NCI-H1417 (cell line): ENCODE measurements at places on chromosomes 16 and 17.
A peak's percentile ranks its signal among the peaks of the same experiment; 100 is the strongest.

DNA sequence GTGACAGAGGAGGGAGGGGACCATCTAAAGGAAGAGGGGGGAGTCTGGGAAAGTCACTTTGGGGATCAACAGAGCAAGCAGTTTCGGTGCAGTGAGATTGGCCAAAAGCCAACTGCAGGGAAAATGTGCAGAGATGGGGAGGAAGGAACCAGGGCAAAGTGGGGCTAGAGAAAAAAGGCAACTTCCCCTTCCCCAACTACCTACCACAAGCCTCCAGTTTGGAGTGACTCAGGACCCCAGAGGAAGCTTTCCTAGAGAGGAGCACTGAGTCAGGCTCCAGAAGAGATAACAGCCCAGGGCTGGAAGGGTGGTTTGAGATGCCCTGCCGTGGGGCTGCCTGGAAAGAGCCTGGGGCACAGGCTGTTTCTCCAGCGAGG, 6.9 kb upstream of the CD300LD start:
- DNase-seq, result no peak

GRCh38 chr17:43718544-43718943, 40.0 kb downstream of the SOST start:
- no peak for DNase-seq

DNA sequence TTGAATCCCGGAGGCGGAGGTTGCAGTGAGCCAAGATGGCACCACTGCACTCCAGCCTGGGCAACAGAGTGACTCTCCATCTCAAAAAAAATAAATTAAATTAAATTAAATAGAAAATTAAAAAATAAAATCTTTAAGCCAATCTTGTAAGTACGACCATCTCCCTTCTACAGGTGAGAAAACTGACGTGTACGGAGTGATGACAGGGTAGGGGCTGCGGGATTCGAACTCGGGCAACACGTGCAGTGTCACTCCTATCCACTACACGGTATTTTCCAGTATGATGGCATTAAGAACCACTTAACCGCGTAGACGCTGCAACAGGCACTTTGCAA, 762 bp downstream of the WDR59 start:
- DNase-seq, result no peak

- DNase-seq, result no peak
Measured at GRCh38 chr17:19383681-19384470, 3.1 kb downstream of the MFAP4 start.

DNA sequence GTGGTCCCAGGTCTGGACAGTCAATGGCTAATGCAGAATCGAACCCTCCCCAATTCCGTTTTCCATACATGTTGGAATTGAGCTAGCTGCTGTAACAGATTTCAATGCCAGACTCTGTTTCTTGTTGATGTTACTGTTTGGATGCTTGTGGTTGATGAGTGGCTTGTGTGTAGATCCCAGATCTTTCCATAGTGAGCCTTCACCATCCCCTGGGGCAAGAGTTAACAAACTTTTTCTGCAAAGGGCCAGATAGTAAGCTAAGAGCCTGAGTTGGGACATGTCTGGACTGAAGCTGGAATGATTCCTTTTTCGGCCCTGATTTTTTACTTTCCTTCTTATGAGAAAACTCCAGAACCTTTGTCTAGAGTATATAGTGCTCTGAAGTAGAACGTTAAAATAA, 296.3 kb downstream of the CPPED1 start:
- no peak for DNase-seq

DNA sequence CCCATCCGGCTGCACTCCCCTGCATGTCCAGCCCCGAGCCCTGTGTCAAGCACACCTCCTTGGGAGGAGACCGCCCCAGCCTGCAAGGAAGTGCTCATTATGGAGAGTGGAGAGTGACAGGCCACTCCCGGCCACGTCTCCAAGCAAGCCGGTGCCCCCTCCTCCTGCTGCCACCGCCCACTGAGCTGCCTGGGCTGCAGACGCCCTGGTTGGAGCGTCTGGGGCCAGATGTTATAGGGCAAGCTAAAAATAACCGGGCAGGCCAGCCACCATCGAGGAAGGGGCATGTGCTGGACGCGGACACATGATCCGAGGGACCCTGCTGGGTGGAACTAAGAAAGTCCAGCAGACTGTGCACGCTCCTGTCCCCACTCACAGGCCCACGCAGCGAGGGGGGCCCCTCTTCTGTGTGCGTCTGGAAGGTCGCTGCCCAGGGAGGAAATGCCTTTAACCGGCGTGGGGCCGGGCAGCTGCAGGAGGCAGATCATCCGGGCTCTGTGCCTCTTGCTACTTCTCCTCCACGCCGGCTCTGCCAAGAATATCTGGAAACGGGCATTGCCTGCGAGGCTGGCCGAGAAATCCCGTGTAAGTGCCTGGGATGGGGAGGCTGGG, at the start of gene WFDC1:
TSS of gene WFDC1 (plus strand) at position 348 of the 612 bp plus-strand sequence. CDS start at position 442, 94 bp downstream.
- DNase-seq, result peak; percentile 58

- no peak for DNase-seq
Measured at GRCh38 chr17:66752411-66752810, 82.5 kb upstream of the CACNG5 start.

DNA sequence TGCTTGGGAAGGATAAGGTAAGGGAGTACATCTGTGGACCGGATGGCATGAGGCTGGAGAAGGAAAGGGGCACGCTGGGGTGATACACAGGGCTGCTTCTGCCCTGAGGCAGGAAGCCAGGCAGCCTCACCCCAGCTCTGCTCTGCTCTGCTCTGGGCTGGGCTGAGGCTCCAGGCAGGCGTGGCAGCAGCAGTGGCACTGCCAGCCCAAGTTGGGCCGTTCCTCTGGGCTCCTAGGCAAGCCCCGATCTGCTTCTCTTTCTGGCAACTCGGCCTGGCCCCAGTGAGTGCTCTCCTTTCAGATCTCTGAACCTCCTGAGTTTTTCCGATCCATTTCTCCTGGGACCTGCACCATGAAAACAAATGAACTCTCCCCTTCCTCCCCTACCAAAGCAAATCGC, 44.9 kb downstream of the VAC14 start:
- no peak for DNase-seq

GRCh38 chr16:27379919-27380318, 22.1 kb upstream of the IL21R start:
- no peak for DNase-seq

GRCh38 chr16:21076186-21076883, 74.3 kb downstream of the DNAH3 start:
- no peak for DNase-seq

- DNase-seq, result no peak
Measured at GRCh38 chr16:80150978-80151721, 389.6 kb upstream of the DYNLRB2 start.

DNA sequence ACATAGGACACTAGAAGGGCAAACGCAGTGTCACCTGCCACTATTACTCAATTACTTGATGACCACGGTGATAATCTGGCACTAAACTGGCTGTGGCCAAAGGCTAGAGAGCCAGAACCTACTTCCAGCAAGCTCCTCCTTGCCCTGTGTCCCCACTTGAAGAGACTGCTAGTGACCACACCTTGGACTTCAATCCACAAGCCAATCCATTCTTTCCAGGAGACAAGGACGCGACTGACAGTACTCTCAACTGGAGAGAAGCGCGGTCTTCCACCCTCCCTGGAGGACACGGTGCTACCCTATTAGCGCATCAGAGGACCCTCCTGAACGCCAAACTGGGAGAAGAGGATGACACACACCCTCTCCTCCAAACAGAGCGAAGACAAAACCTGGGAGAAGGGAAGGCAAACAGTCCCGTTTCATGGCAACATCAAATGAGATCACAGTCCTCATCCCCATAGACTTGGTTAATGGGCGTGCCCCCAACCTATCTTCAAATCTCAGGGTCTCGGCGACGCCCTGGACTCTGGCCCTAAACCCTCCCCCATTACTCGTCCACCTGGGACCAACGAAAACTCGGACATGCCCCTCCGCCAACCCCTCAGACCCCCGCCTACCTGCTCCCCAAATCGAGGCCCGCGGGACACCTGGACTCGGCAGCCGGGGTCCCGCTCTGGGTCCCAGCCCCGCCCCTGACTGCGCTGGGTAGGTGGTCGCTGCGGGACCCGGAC, 508 bp downstream of the FLCN start:
- DNase-seq, result no peak

GRCh38 chr16:54284931-54285413, 1.6 kb downstream of the IRX3 start:
- DNase-seq, result peak; percentile 60

GRCh38 chr16:66617728-66618127, 13.2 kb downstream of the CMTM3 start:
- no peak for DNase-seq

- no peak for DNase-seq
Measured at GRCh38 chr17:57234739-57235092, 21.6 kb upstream of the MSI2 start.

- no peak for DNase-seq
Measured at GRCh38 chr16:66484453-66485213, 57.5 kb downstream of the BEAN1 start.

DNA sequence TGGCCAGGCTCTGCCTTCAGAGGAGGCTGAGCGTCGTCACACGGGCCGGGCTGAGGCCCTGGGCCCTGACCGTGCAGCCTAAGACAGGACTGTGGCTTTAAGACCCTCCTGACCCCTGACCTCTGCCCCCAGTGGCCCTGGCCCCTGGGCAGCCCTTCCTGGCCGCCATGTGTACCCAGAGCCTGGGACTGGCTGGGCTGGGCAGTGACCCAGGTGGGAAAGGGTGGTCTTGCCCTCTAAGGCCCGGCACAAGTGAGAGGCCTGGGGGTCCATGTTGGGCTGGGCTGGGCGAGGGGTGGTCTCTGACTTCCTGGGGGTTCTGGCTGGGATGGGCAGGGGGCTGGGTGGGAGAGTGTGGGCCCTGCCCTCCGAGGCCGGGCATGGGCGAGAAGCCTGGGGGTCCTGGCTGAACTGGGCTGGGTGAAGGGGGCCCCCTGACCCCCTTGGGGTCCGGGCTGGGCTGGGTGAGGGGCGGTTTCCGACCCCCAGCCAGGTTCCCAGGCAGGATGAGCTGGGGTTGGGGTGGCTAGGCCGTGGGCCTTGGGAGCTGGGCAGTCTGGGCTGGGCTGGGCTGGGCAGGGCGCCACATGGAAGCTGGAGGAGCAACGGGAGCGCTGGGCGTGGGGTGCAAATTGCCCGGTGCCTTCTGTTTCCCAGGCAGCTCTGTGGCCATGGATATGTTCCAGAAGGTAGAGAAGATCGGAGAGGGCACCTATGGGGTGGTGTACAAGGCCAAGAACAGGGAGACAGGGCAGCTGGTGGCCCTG, at the start of gene CDK3:
TSS of gene CDK3 (plus strand) at position 101 of the 767 bp plus-strand sequence. CDS start at position 672, 571 bp downstream.
- no peak for DNase-seq

GRCh38 chr17:19492141-19492540, 41.5 kb upstream of the SLC47A1 start:
- no peak for DNase-seq

DNA sequence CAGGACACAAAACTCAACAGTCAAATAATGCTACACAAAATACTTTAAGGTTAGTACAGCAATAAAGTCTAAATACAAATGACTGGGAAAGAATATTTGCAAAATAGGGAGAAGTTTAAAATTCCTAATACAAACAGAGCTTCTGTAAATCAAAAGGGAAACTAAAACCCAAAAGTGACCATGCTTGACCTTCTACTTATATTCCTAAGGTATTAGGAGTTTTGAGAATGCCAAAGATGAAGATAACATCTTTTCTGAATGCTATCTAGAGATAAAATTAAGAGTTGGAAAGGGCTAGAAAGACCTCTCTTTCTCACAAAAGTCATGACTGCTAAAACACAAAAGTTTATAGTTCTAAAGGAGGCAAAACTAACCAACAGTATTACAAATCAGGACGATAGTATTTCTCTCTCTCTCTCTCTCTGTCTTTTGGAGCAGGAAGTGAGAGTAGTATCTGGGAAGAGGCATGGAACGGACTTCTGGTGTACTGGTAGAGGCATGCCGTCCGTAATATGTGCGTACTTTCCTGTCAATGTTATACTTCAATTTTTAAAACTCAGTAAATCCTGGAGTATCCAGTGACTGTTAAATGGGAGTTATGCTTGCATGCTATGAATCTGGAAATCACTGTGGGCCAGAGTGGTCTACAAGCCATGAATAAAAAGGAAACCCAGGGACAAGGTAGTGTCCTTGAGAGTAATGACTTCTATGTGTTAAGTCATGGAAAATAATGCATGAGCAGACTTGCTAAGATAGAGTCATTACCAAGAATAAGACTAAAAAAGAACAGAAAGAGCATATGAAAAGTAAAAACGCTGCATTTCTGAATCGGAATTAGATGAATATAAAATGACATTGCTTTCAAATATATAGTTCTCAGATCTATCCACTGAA, 49.7 kb upstream of the ANKFY1 start:
- no peak for DNase-seq

- no peak for DNase-seq
Measured at GRCh38 chr17:948284-948852, 31.2 kb downstream of the NXN start.

GRCh38 chr17:47889734-47890529, 6.1 kb upstream of the SP2 start:
- DNase-seq, result peak; percentile 67

DNA sequence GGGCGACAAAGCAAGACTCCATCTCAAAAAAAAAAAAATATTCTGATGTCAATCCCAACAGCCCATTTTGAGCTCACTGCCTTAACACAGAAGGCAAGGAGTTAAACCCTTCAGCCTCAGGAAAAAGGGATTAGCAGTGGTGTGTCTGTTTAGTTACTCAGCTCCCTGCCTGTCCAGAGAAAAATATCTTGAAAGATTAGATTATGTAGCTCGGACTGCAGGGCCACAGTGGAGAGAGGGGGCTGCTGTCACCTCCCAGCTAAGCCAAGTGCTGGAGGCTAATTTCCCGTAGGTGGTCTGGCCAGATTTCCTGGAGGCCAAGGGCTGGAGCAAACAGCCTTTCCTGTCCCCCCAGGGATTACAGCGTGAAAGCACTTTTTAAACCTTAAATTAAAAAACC, 50.3 kb downstream of the C16orf95 start:
- no peak for DNase-seq

DNA sequence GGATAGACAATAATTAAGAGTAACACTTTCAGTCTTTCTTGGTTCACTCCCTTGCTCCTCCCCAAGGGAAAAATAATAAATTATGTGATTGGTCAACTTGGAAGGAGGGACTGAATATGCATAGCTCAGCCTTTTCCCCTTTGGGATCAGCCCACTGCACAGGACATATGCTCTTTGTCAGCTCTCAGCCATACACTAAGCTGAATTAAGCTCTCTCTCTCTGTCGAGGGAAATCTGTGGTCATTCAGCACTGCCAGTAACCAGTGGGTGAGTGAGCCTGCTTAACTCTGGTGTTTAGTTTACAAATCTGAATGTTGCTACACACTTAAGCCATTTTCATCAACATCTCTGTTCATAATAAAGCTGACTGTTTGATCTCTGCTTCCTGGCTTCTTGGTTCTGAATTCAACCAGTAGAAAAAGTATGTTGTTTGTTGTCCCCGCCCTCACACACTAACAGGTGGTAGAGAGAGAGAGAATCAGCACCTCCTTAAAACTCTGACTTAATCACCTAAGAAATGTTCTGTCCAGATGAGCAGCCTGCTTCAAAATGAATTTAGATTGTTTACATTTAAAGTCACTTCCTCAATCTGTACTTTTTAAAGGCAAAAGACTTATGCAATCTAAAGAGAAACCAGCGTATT, 102.3 kb upstream of the C17orf78 start:
- DNase-seq, result peak; percentile 22

DNA sequence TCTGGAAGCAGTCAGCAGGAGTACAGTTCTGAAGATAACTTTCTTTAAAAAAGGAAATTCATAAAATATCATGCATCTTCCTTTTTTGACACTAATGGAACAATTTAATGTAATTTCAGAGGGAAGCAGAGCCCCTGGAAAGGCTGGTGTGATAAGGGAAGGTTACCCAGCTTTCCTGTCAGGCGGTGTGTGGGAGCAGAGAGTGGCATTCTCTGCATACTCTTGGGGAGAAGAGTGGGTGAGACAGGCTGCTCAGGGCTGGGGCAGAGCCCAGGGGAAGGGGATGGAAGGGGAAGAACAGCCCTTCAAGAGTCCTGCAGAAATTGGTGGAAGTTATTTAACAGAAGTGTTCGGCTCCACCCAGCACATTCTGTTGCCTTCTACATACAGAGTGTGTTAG, 84.7 kb downstream of the PRKCB start:
- DNase-seq, result no peak
